ENCODE measurements at places on chromosomes 5 and 9. TPM values are rescaled to one million over a fixed set of nuclear protein-coding genes. Genes with fewer than 3 reads are reported as not detected.

DNA sequence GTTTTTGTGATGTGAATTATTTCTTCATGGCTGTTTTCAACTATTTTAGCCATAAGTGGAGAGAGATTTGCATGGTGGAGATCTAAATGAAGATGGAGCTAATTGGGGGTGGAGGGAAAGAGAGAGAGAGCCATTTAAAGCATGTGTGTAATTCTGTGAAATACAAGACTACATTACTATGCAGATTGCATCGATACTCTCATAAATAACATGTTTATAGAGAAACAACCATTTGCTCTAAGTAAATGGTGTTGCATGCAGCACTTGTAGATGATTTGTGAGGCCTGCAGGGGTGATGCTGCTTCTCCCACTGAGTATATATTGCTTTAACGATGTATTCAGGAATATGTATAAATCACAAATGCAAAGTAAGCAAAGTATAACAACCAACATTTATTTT, 270.2 kb upstream of the RIOK2 start:
- DNase-seq: no peak

GRCh38 chr5:124733329-124733650, 13.1 kb downstream of the ZNF608 start:
- no peak for DNase-seq

- DNase-seq: no peak
Measured at GRCh38 chr5:78508186-78508765, 140.3 kb downstream of the LHFPL2 start.

- no peak for DNase-seq
Measured at GRCh38 chr5:72947498-72947897, 8.3 kb upstream of the FCHO2 start.

Gene PCDHGB6
- 8.5 TPM for total RNA-seq

Measured in mucosa of descending colon (tissue), 3 donors.